NCI-H2171 (cell line): ENCODE measurements at places on chromosomes 13 and 19.
A peak's percentile ranks its signal among the peaks of the same experiment; 100 is the strongest.

DNA sequence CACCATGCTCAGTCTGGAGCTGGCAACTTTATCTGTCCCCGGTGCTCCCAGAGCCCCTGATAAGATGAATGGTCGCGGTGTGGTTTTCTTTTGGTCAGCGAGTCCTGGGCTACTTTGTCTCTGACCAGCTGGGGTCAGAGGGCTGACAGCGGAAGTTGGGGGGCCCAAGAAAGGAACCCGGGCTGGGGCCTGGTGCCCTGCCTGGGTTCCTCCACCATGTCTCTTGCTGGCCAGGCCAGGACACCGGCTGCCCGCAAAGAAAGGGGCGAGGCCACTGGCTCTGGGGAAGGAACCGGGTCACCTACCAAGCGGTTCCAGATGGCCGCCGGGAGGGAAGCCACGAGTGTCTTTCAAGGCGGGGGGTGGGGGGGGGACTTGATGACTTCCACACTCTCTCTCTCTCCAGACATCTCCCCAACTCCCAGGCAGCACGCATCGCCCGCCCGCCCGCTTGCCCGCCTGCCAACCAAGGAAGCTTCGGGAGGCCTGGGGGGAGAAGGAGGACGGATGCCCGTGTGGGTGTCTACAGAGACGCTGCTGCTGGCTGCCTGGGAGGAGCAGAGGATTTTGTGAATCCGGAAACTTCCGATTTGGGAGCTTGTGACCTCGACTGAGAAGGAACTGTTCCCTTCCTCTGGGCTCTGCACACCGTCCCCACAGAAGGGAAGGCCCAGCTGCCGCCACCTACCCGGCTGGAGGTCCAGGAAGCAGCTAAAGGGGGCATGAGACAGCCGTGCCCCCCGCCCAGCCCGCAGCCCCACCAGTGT is 1.1 kb downstream of the PIP5K1C start:
- no peak for DNase-seq

DNA sequence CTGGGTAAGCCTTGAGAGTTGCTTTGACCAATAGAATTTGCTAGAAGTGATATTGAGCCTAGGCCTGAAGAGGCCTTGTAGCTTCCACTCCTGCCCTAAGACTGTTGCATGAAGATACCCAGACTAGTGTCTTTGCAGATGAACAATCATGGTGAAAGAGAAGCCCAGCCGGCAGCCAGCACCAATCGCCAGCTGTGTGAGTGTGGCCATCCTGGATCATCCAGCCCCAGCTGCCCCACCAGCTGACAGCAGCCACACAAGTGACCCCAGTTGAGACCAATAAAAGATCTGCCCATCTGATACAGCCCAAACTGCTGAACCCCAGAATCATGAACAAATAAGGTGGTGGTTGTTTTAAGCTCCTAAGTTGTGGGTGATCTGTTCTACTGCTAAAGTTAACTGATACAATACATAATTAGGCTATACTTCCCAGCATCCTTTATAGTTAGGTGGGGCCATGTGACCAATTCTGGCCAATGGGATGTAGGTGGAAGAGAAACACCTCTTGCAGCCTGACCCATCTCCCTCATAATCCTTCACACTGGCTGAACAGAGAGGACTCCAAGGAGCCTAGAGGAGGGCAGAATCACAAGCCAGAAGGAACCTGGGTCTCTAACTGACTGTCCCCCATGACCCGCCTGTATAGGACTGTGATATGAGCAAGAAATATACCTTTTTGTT is 9.4 kb upstream of the ZNF428 start:
- DNase-seq = no peak

- DNase-seq = peak; percentile 5
These were observed 27.5 kb downstream of the VRK3 start for GRCh38 chr19:49997709-49998108.

GRCh38 chr13:113425941-113426590 is 27.2 kb downstream of the ADPRHL1 start:
- no peak for DNase-seq

GRCh38 chr19:45879055-45879454 is 6.9 kb downstream of the IRF2BP1 start:
- no peak for DNase-seq

GRCh38 chr13:91184244-91184926 is 163.1 kb upstream of the MIR17HG start:
- DNase-seq = no peak

DNA sequence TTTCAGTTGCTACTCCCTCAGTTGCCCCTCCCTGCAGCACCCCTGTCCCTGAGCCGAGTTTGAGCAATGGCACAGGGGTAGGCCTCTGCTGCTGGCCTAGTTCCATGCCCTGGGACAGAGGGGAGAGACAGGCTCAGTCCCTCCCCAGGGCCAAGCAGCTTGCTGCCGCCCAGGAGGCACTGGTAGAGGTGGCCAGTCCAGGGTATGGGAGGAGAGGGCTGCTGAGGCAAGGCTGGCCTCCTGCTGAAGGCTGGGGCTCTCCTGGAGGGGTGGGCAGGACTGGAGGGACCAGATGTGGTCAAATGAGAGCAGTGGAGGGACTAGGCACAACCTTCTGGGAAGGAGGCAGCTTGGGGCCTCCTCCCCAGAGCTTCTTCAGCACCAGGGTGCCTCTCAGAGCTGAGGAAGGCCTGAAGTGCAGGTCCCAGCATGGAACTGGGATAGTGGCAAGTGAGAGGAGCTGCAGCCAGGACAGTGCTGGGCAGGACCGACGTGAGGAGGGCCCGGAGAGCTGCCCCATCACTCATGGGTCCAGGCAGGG is 29.8 kb upstream of the VSTM2B start:
- DNase-seq = no peak

- DNase-seq = no peak
These were observed 123.8 kb upstream of the PCDH9 start for GRCh38 chr13:67353941-67354340.

DNA sequence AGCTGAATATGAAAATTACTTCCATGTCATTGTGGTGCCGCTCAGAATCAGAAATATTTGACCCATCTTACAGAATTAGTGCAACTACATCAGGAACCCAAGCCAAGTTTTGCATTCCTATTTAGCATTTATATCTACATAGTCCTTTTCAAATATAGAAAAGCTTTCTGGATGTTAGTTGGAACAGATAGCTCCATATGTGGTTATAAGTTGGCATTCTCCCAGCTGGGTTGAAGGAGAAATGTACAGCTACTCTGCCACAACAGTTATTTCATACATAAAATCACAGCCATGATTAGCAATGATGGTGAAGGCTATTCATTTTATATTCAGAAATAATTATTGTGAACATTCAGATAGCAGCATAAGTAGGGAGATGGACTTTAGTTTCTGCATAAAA is 28.2 kb downstream of the HPN start:
- DNase-seq = no peak

DNA sequence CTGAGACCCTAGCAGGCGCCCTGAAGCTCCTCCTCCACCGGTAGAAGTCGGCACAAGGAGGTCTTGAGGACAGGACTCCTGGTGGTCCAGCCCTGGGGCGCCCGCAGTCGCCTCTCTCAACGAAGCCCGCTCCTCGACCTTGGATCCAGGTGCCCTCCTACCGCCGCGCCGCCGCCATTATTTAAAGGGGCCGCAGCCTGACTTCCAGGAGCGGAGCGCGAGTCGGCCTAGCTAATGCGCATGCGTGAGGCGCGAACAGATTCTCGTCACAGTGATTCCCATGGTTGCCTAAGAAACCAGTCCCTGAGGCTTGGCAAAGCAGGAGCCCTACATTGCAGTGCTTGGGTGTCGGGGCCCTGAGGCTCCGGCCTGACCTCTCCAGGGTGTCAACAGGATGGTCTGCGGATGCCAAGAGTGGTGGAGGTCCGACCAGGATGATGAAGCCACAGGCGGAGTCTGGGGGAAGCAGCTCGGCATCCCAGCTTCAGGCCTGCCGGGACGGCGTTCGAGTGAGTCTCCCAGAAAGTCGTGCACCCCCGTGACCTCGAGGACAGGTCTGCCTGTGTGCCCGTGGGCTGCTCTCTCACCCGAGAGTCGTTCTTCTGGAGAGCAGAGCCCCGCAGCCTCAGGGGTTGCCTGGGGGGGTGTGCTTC is 66.0 kb upstream of the ZNF420 start:
- no peak for DNase-seq

DNA sequence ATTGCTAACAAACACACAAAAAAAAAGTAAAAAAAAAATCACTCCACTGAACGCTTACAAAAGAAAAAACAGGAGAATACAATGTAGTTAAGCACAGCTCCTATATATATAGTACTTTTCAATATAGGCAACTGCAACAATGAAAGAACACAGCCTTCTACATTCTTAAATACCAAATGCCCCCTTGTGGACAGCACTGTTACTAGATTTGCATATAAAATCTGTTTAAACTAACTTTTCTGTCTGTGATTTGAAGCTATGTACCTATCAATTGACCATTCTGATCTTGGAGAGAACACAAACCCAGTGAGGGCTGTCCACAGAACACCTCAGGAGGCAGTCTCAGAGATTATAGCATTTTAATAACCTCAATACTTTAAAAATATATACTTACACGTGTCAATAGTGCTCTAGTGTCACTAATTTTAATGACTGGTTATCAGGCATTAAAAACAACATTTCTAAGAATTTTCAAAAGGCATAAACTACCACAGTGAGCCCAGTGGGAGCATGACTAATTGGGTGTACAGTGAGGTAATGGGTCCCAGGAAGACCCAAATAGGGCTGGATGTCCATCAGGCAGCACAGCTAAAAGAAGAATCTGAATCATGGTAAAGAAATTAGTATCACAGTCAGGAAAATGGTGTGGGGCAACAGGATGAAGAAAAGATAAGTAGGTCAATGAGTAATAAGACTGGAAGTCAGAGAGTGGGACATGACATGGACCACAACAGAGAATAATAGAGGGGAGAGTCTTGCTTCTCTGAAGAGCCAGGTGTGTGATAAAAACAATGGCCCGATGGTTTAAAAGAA is 22.2 kb downstream of the CCDC169 start:
- DNase-seq = no peak

GRCh38 chr13:50244355-50244712 is 229.1 kb downstream of the KCNRG start:
- DNase-seq = no peak

GRCh38 chr13:73179650-73180274 is 121.0 kb downstream of the KLF5 start:
- no peak for DNase-seq

DNA sequence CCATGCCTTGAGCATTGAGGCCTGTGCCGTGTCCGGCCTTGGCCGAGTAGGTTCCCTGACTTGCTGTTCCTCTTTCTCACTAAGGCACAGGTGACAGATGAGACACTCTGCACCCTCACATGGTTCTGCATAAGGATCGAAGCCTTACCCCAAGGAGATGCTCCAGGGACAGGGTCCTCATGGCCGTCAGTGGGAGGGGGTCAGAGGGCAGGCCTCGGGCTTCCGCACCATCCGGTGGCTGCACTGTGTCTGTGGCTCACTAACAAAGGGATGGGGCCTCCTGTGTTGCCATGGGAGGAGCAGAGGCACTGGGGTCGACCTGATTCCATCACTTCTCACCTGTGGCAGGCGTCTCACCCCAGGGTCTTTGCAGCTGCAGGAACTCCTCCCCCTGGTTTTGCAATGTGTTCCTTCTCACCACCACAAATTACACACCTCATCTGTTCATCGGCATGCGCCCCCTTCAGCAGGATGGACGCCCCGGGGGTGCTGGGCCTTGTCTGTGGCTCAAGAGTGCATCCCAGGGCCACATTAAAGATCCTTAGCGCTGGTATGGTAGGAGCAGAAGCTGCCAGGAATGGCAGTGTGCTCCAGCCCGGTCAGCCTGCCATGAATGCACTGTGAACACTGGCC is 113.3 kb upstream of the SOX1 start:
- no peak for DNase-seq

DNA sequence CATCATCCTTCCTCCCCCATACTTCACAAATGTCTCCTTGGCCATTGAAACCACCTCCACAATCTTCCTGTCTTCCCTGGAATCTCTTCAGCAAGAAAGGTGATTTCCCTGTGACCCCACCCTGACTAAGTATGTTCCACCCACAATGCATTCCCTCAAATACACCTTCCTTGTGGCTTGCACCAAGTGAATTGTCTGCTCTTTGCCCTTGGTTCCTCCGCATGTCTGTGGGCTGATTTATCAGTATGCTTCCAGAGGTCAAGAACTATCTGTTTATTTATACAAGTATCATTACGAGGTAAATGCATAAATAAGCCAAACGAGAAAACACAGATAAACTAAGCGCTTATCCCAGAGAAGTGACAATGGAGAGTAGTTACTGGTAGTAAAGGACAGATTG is 45.4 kb upstream of the POMP start:
- DNase-seq = no peak

DNA sequence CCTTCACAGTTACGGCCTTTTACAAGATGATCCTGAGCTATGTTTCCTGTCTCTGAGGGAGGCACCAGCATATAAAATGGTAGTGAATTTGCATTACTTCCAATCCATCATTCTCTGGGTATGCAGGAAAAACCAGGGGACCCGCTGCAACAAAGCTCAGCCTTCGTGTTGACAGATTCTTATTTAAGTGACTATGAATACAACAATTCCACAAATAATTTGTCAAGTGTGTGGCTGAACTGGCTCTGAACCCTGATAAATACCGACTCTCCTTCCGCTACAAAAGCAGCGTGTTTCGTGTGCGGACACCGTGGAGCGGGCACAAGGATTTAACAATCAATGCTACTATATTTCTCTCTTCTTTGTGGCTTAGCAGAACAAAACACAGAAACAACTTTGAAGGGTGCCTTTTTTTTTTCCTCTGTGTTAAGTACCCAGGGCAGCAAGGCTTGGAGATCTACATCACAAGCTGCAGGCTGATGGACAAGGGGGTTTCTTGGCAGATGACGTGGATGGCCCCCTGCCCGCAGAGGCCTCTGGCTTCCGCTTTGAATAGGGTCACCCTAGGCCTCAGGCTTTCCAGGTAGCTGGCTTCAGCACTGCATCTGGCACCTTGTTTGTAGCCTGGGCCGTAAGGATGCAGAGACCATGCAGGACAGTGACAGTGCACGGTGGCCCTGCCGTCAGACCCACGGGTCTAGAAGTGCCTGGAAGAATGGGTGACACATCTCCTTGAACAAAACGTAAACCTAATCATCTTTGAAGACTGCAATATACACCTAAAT is 280.5 kb upstream of the TSHZ3 start:
- DNase-seq = no peak

DNA sequence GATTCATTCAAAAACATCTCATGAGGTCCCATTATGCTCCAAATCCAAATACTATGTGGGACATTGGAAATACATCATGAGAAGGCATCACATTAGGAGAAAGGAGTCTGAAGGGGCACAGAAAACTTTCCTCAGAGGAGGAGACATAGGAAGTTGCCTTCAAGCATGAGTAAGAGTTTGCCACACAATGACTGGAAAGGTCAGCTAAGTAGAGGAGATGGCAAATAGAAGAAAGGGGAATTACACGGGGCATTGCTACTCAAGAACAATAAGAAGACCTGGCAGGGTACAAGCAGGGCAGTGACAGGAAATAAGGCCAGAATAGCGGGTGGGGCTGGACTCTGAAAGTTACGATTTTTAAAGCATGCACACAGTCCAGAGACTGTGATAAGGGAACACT is 231.6 kb downstream of the SPRY2 start:
- DNase-seq = no peak
